ENCODE measurements at places on chromosomes 16 and 17. TPM values are rescaled to one million over a fixed set of nuclear protein-coding genes. Genes with fewer than 3 reads are reported as not detected.
A peak's percentile ranks its signal among the peaks of the same experiment; 100 is the strongest.

- DNase-seq, result no peak
Measured at GRCh38 chr17:2925011-2925410, 128.8 kb downstream of the RAP1GAP2 start.

DNA sequence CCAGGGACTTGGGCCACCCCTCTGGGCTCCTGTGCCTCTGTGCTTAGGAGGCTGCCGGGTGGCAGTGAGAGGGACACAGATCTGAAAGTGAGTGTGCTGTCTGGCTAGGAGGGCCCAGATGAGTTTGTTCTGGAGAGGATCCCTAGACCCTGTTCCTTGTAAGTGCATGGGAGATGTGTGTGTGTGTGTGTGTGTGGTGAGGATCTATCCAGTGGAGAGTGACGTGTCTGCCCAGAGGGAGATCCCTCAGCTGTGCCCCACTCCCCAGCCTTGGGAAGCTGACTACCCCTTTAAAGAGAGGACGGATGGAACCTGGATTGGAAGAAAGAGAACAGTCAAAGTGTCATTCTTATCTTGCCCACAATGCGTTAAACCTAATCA lies 25.5 kb upstream of the CDC42EP4 start:
- DNase-seq, result no peak

DNA sequence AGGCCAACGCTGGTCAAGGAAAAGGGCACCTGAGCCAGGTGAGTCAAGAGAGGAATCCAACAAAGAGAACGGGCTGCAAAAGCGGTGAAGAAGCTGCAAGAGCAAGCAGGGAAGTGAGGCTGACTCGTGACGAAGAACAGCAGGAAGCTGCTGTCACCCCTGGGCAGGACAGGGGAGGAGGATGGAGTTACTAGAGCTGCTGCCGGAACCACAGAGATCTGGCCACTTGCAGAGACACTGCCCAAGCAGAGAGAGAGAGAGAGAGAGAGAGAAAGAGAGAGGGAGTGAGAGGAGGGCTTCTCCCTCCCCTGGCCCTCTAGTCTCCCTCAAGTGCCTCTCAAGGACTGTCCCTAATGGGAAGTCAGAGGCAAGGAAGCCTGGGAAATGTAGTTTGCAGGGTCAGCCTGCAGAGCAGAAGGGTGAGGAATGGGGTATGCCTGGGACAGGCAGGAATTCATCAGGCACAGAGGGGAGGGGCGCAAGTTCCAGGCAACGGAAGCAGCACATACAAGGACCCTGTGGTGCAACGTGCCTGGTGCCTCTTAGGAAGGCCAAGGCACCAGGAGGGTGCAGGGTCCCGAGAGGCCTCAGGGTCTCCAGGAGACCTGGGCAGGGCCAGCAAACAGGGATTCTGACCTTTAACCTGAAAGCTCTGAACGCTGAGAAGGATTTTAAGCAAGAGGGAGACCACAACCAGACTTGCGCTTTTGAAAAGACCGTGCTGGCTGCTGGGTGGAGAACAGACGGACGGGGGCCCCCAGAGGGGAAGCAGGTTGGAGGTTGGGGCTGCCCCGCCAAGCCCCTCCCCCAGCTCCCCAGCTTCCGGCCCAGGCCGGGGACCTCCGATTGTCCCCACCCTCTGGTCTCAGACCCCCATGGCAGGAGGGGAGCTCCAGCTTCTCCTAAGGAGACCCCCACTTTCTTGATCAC lies 45.8 kb upstream of the CIBAR2 start:
- DNase-seq, result peak; percentile 55

DNA sequence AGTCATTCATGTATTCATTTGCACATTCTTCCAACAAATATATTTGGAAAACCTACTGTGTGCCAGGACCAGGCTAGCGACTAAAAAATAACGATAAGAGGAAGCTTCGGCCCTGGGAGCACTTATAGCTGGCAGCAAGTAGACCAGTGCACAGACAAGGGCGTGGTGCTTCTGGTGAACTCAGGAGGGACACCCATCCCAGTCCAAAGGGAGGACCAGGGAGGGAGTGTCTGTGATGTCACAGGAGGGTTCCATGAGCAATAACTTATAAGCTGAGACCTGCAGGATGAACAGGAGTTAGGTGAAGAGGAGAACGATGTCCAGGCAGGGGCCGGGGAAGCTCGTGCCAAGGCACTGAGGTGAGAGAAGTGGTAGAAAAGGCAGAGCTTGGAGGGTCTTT lies 17.4 kb upstream of the PHOSPHO1 start:
- DNase-seq, result no peak

- DNase-seq, result no peak
Measured at GRCh38 chr17:9285602-9286427, 264.5 kb downstream of the NTN1 start.

GRCh38 chr16:84600343-84601229 lies 17.3 kb downstream of the COTL1 start:
- DNase-seq, result peak; percentile 55

DNA sequence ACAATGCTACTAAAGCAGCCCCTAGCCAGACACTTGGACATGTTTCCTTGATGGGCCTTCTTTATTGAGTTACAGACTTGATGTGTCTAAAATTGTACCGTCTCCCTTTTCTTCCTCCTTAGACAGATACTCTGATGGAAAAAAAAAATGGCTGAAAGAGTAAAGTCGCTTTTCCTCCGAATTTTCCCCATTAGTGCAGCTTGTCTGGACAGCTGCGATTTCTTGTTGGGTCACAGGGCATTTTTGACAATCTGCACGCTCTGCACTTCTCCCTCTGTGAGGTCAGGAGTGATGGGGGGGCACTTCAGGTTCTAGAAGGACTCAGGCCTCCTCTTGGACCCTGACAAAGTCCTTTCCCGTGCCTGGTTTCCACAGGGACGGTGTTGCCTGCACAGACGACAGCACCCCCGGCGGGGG lies 968 bp upstream of the PRKAR1A start:
- no peak for DNase-seq

DNA sequence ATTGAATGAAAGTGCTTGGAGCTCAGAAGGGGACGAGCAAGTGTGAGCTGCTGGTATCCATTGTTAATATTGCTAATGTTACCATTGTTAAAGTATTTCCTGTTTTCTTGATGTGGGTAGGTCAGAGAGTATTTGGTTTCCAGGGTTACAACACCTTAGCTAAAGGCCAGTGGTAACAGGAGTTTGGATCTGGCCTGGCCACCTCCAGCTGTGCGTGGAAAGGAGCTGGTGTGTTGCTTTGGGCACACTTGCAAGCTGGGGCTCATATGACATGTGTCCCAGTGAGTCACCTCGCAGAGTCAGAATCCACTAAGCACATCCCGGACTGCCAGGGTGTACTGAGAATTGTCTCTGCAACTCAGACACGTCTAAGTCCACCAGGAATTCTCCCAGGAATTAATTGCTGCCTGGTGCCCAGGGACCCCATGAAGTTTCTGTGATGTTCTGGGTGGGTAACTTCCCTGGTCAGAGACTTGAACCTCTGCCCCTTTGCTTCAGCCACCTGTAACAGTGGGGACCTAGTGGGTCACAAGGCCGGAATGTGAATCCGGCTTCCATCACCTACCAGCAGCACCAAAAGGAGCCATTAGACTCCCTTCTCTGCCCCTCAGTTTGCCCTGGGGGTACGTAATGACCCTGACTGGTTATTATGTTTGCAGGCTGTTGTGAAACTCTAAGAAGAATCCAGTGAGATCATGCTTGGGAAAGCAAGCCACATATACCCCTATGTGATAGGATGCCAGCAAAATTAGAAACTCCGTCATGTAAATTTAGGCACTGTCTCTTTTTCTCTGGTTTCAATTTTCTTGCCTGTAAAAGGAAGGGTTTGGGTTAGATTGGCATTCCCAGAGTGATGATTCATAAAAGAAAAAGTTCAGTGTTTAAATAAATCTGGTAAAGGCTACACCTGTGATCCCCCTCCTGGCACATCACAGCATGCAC lies 12.8 kb downstream of the SLC6A2 start:
- no peak for DNase-seq

The UNC13D gene
- total RNA-seq, result 234 TPM

The ADCY9 gene
- total RNA-seq, result 6.3 TPM
